Stimulated activated CD8-positive, alpha-beta memory T cell treated with anti-CD3 and anti-CD28 coated beads, Interleukin-4, amount 100 ng/mL, for 4 hours (primary cell): ENCODE measurements at places on chromosomes 11 and 22.

GRCh38 chr11:116829525-116830183, at the start of gene APOC3:
Gene APOC3 (plus strand): TSS chr11:116829907. CDS start chr11:116830583, 676 bp downstream.
- DNase-seq, result no peak

- DNase-seq, result no peak
Measured at GRCh38 chr11:35814720-35815305, 129.0 kb upstream of the LDLRAD3 start.

DNA sequence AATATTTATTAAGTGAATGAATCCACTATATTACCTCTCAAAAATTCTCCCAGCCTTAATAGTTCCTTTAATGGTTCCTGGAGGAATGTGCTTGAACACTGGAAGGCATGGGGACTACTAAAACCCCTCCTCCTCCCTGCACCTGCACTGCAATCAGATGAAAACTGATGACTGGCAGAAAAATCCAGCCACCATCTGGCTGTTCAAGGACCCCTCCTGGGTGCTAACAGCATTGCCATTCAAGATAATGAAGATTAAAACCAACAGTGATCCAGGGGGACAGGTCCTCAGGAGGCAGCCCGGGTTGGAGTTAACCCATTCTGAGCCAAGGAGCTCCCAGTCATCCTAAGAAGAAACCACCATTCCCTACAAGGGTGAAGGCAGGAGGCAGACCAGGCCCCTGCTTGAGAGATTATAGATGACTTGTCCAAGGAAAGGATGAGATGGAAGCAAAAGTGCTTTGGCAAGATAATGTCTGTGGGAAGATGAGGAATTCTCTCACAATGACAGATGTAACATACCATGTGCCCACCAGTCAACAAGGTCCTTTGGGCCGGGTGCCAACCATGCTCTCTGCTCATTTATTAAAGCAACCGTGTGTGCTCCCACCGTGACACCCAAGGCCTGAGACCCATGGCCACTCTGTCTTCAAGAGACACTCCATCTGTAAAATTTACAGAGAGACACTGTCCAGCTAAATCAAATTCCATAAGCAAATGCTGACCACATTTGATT, 90.6 kb downstream of the LARGE1 start:
- DNase-seq, result no peak

DNA sequence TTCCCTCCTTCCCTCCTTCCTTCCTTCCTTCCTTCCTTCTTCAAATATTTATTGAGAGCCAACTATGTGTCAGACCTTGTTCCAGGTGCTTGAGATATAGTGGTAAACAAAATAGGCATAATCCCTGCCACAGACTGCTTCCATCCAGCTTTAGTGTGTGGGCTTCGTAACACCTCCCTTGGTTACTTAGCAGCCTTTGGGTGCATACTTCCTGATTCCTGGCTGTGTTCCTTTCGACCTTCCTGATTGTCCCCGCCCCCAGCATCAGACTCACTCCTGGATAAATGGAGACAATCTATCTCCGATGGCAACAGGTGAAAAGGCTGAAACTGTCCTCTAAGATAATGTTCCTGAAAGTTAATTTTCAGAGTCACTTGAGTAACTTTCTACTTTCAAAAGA, 13.5 kb downstream of the CCDC81 start:
- no peak for DNase-seq

- DNase-seq, result no peak
Measured at GRCh38 chr11:15780382-15780781, 576.0 kb downstream of the SOX6 start.

DNA sequence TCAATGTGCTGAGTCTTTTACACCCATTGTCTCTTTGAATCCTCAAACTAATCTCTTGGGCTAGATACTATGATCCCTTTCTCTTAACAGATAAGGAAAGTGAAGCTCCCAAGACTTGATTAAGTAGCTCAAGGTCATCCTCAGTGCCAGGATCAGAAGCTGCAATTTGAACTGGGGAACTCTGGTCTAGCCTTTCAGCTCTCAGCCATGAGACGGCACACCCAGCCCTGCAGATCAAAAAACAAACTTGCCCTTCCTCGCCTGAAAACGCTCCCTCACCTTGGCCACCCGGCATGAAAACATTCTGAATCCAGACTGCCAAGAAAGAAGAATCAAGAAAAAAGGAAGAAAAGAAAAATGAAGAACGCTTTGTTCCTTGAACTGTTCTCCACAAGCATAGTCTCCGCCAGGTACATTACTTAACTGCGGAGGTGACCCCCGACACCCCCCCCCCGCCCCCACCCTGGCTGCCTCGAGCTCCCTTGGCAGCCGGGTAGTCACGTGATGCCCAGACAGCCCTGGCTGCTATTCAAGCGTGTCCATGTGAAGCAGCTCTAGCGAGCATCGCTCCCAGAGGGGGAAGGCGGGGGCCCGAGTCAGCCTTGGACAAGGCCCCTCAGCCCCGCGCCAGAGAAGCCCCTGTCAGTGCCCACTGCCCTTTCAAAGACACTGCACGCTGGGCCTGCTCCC, 451.2 kb downstream of the MIAT start:
- no peak for DNase-seq

DNA sequence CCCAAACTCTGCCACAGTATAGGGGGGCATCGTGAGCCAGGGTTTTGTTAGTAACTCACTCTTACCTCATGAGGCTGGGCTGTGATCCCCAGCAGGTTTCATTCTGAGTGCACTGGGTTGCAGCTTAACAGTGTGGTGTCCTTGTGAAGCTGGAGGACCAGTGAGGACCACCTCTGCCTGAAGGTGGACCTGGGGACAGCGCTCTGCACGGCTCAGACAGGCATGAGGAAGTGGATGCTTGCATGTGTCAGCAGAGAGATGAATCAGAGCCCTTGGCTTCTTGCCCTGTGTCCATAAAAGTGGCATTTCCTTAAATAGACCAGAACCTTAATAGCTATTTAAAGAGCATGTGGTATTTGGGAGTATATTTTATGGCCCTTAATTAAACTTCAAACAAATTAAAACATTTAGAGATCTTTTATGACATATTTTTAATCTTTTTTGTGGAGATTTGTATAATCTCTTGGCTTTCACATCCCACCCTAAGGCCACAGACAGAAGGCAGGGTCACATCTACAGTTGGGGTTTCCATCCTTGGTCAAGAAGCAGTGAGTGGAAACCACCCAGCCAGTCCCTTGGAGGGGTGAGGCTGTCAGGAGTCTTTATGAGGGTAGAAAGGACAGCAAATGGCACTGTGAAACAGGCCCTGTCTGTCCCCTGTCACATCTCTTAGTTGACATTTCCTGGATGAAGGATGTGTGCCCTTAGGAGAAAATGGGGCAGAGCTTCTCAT, 24.8 kb upstream of the ADORA2A start:
- no peak for DNase-seq

DNA sequence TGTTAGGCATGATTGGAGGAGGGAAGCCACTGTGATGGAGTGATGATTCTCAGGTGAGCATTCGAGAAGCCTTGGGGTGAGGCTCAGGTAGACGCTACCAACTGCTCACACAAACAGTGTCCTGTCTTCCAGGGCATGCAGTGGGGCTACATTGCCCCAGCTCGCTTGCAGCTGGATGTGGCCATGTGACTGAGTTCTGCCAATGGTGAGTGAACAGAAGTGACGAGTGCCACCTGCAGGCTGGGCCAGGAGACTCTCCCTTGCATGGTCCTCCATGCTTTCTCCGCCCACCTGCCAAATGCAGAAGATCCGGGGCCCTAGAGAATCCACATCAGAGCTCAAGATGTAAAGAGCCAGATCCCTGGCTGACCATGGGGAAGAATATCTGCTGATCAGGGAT, 195.9 kb downstream of the BCR start:
- no peak for DNase-seq

DNA sequence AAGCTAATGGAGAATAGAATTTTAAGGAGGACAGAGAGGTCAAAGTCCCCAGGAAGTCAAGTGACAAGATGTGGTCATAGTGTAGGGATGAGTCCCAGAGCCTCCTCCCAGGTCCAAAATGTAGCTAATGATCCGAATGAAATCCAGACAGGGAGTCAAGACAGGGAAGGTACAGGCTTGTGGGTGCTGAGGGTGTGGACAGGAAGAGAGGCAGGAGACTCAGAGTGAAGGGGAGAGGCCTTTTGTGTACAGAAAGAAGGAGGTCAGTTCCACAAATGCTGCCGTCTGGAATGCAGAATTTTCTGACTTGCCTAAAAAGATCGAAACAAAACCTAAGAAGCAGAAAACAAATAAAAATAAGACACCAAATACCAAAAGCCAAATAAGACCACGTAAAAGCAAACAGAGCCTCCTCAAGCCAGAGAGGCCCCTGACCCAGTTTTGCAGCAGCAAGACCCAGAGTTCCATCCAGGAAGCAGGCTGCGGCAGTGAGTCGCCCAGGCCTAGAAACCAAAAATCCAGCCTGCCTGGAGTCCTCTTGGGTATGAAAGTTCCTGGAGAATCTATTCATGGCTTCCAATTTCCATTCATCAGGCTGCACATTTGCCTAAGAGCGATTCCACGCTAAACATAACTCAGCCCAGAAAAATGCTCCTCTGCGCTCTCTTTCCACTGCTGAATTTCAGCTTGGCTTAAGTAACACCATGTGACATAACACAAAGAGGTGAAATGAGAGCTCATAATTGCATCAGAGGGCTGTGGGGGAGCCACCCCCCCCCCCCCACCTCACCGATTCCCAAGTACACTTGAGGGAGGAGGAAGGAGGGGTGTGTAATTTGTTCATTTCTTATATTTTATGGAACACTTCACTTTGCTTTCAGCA, 71.2 kb downstream of the KIRREL3 start:
- no peak for DNase-seq

GRCh38 chr11:95764267-95764898, 25.2 kb downstream of the FAM76B start:
- no peak for DNase-seq

- no peak for DNase-seq
Measured at GRCh38 chr11:116925050-116925449, 87.6 kb upstream of the APOA1 start.

DNA sequence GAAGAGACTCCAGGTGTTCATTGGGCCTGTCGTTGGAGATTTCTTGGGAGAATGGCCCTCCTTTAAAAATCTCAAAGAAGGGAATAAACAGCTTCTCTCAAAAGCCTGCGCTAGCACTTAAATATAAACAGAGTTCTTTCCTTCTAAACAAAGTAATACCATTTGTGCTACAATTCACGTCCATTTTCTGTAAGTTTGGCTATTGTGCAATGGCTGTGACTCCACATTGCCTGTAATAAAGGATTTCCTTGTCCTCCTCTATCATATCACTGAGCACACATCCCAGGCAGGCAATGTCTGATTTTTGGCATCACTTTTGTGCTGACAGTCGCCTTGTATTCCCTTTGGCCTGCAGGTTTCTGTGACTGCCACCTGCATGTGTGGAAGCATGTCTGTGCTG, 4.9 kb upstream of the ADAMTS8 start:
- DNase-seq, result no peak
